ENCODE measurements at places on chromosomes 12 and 14.

DNA sequence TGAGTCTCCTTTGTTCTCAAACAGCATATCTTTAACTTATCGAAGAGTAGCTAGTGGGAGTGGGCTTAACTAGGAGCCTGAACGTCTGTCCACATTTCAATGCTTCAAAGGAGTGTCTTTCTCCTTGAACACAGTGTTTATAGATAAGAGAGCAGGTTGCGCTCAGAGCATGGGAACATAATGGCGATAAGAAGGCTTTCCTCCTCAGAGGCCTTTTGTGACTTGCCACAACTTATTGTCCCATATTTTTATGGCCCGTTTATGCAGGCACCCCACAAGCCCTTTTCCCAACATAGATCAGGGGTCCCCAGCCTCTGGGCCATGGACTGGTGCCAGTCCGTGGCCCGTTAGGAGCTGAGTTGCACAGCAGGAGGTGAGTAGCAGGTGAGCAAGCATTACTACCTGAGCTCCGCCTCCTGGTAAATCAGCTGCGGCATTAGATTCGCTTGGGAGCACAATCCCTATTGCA, 2.6 kb upstream of the DDX47 start:
- DNase-seq: no peak

DNA sequence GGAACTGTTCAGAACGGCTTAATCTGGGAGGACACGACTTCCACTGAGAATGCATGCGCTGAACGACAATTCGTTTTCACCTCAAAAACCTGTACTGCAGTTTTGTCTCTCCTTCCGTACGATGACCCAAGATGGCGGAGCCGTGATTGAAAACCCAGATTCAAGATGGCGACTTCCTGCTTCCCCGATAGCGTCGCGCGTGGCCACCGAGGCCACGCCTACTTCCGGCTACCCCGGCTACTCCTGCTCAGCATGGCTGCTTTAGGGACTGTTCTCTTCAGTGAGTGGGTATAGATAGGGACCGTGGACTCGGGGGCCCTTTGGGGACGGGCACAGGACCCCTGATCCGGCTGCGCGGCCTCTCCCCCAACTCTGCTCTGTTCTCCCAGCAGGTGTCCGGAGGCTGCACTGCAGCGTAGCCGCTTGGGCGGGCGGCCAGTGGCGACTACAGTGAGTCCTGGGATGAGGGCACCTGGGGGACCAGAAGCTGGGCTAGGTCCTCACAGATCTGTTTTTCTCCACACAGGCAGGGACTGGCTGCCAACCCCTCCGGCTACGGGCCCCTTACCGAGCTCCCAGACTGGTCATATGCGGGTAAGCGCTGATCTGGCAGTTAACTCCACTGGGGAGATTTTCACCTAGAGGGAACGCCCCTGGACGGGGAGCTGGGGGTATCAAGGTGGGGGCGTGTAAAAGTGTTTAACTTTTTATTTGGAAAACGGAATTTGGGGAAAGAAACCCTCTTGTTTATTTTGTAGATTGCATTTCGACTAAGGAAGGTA, at the start of gene MRPL52:
Gene MRPL52, plus strand, starts transcription at position 227 of the 782 bp plus-strand sequence. Its CDS starts 26 bp downstream, at position 253.
- peak; percentile 97 for DNase-seq

- DNase-seq: no peak
These were observed 1.6 kb upstream of the NDRG2 start for GRCh38 chr14:21026274-21026987.

- DNase-seq: no peak
These were observed 733 bp upstream of the P3H3 start for GRCh38 chr12:6827437-6827911.

DNA sequence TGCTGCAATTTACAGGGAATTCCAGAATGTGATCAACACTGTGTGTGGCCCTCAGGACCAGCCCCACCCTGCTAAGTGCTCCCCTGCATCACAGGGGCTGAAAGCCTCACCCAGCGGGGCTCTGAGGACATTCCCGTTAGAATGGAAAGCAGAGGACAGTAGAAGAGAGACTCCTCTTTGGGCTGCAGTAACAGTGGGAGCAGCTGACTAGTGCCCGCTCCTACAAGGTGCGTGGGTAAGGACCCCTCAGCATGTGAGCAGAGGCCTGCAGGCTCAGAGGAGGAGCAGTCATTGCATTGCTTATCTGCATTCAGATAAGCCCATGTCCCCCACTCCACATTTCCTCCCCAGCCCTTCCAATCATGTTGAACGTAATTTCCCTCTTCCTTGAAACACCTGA, 120.1 kb downstream of the ITPR2 start:
- no peak for DNase-seq

DNA sequence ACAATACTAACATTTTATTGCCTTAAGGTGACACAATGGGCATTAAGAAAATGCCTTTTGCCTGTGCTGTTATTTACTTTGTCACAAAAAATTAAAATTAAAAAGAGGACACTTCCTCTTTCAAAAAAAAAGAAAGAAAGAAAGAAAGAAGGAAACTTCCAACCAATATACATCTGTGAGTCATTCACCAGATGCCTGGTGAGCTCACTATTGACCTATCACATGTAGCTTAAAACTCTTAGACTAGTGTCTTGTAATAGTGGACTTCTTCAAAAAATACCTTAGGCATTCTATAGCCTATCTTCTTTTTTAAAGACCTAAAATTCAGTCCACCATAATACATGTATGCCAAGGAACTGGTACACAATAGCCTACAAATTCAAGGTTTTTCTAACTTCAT, 4.9 kb upstream of the SOX5 start:
- DNase-seq: no peak

GRCh38 chr14:55123101-55123500, 6.0 kb upstream of the LGALS3 start:
- DNase-seq: no peak

GRCh38 chr12:56162468-56163290, 4.5 kb downstream of the MYL6 start:
- no peak for DNase-seq

DNA sequence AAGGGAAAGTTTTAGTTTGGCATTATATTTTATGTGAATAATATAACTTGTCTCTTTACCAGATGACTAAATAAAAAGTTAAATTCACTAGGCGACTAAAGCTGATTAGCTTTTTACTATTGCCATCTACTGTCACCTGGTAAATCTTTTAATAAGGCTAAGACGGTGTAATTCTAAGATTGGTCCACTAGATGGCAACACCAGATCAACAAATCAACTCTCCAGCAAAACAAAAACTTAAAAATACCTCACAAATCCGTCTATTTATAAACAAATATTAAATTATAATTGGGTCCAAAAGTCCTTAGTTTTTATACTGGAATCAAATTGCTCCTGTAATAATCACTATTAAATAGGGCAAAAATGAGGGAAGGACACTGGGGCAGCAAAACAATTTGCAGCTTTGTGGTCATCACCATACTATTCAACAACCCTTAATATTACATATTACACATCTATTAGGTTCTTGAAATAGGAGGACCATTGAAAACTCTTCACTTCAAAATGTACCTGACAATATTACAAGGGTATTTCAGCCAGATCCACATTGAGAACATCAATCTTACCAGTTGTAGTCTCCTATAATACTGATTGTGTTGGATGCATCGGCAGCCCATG, 47.9 kb downstream of the GALC start:
- peak; percentile 22 for DNase-seq

DNA sequence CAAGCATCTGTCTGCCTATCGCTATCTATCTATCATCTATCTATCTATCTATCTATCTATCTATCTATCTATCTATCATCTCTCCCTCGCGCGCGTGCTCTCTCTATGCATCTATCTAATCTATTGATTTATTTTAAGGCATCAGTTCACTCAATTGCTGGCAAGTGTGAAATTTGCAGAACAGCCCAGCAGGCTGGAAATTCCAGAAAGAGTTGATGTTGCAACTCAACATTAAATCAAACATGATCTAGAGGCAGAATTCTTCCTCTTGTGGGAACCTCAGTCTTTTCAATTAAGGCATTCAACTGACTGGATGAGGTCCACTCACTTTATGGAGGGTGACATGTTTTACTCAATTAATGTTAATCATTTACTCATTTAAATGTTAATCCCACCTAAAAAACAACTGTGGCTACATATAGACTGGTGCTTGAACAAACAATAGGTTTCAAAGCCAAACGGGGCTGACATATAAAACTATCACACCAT, 1210.8 kb downstream of the GALC start:
- no peak for DNase-seq

- no peak for DNase-seq
These were observed 479.2 kb downstream of the RPS29 start for GRCh38 chr14:49106741-49107667.

GRCh38 chr14:25050269-25051150, 563 bp upstream of the STXBP6 start:
- DNase-seq: no peak

GRCh38 chr14:30994681-30995620, 30.5 kb upstream of the AP4S1 start:
- DNase-seq: no peak

DNA sequence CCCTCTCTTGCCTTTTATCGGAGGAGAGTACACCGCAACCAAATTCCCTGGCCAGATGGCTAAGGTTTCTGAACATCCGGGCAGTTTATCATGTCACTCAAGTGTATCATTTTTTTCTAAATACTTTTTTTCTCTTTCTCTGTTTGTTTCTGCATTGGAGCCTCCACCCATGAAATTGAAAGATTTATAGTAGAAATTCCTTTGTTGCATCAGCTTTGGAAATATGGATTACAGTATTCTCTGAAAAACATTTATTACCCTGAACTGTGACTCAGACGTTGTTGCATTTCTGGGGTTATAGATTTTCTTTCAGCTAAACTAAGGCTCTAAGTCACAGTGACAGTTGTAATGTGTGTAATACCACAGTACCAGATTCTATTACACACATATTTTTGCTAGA, 187.0 kb downstream of the SPTSSA start:
- DNase-seq: no peak

- no peak for DNase-seq
These were observed 263.2 kb downstream of the ADAMTS20 start for GRCh38 chr12:43288671-43289425.

GRCh38 chr12:91773749-91774429, 371.8 kb downstream of the BTG1 start:
- DNase-seq: no peak

DNA sequence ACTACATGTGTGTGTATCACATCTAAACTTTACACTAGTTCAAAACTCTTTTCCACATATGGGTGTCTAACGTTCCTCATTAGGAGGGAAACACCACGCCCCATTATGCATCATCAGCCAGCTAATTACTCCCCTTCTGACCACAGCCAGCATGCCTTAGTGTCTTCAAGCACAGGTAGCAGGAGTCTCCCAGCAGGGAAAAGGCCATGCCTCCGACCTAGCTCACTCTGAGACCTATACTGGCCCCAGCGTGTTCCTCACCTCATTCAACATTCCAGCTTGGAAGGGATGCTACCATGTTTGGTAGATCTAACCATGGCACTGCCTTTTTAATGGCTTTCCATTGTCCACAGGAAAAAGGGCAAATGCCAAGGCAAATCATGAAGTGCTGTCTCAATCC, 66.1 kb upstream of the PRB2 start:
- no peak for DNase-seq

GRCh38 chr14:102875652-102876051, 46.8 kb upstream of the AMN start:
- DNase-seq: no peak

- no peak for DNase-seq
These were observed 169.5 kb downstream of the CHST11 start for GRCh38 chr12:104626069-104626837.

- no peak for DNase-seq
These were observed 25.7 kb upstream of the LRP1-AS start for GRCh38 chr12:57173089-57173488.

GRCh38 chr12:77559400-77560074, 271.2 kb upstream of the NAV3 start:
- DNase-seq: no peak

- DNase-seq: no peak
These were observed 79.6 kb upstream of the IFNG-AS1 start for GRCh38 chr12:67909681-67910080.

All from thymus (tissue), 14 donors.